IPS DF 6.9 (cell line): ENCODE measurements at places on chromosomes 5 and 9.

GRCh38 chr9:115553060-115553773 is 435.3 kb upstream of the TNC start:
- no peak for DNase-seq

DNA sequence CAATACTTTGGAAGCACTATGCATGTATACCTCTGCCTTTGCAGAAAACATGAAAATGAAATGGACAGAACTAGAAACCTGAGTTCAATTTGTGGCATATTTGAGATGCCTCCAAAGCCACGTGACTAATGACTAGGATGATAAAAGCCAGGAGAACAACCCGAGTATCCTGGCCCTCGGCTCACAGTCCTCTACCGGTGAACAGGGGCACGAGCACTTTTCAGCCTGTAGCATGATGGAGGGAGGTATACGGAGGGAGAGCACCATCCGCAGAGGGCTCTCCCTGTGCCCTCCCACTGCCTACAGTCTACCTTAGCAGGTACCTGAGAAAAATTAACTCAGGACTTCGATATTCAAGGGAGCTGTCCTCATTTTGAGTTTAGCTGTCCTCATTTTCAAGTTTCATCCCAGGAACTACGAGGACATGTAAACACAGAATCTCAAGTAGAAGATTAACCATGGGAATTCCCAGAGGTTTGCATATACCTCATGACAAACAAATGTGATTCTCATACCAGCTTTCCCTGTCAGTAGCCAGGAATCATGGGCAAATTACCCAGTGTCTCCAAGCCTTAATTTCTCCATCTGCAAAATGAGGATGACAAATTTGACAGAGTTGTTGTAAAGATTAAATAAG is 249.3 kb downstream of the DNAH5 start:
- DNase-seq: no peak

GRCh38 chr5:169356811-169357210 is 55.9 kb upstream of the SLIT3 start:
- no peak for DNase-seq

DNA sequence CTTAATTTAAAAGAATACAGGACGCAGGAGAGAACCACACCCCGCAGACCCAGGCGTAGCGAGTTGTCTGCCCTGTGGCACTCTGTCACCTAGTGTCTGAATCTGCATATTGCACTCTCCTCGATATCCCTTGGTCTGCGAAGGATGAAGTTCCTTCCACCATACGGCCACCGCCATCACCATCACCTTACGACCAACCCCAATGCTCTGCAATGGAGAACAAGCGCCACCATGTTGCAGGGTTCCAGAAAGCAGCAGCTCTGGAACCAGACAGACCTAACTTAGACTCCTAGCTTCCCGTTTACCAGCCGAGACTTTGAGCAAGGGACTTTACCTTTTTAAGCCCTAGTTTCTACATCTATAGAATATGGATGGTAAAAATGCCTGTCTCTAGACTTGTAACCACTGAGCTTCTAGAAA is 77.4 kb upstream of the DMRT1 start:
- DNase-seq: peak; percentile 83

GRCh38 chr5:179209359-179210150 is 135.7 kb downstream of the ADAMTS2 start:
- no peak for DNase-seq

DNA sequence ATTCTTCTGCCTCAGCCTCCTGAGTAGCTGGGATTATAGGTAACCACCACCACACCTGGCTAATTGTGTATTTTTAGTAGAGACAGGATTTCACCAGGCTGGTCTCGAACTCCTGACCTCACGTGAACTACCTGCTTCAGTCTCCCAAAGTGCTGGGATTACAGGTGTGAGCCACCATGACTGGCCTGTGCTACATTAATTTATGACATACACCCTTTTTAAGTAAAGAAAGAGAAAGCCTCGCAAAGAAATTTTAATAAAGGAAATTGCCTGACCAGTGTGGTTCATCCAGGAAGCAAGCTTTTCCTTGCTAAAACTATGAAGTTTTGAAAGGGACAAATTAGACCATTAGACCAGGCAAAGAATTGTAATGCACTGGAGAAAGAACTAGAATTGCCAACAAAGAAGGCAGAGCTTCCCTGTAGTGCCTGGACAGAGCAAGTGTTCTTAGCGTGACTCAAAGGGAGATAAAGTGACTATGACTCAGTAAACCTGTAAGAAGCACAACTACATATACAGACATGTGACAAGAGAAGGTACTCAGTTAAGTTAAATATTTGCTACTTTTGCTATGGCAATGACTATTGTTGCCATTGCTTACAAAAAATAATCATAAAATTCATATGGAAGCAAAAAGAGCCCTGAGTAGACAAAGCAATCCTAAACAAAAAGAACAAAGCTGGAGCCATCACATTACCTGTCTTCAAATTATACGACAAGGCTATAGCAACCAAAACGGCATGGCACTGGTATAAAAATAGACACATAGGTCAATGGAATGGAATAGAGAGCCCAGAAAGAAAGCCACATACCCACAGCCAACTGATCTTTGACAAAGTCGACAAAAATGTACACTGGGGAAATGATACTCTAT is 54.6 kb downstream of the FYB1 start:
- no peak for DNase-seq

GRCh38 chr5:149628221-149628620 is 46.9 kb downstream of the ARHGEF37 start:
- no peak for DNase-seq

GRCh38 chr5:175652741-175653663 is 4.9 kb upstream of the HRH2 start:
- DNase-seq: no peak

GRCh38 chr5:36928947-36929346 is 52.4 kb downstream of the NIPBL start:
- DNase-seq: no peak

GRCh38 chr5:88288528-88289197 is 20.0 kb upstream of the TMEM161B start:
- no peak for DNase-seq

GRCh38 chr5:135433681-135434426 is 13.3 kb downstream of the DCANP1 start:
- no peak for DNase-seq

GRCh38 chr5:56006094-56006493 is 11.3 kb upstream of the IL6ST start:
- no peak for DNase-seq

- no peak for DNase-seq
These were observed 95.5 kb downstream of the PDE8B start for GRCh38 chr5:77305956-77306355.

DNA sequence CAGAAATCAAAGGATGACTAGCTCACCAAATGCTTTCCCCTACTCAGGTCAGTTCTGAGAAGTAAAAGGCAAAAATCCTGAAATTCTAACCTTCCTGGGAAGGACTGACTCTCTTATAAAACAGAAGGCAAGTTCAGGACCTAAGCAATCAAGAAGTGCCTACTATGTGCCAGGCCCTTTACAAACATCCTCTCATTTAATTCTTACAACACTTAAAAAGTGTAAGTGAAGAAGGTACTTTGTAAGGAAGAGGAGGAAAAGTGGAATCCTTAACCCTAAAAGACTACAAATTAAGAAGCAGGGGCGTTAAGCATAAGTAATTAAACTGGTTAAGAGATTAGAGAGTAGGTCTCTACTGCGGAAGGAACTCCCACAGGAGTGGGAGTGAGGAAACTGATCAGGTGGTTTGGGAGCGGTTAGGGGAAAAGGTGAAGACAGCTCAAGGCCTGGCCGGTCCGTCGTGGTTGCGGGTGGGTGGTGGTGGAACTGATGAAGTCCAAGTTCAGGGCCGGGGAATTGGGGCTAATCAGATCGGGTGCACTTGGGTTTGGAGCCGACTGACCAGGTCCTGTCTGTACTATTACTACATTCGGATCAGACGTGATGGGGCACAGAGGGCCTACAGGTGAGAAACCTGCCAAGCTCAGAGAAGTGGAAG is 839 bp downstream of the MED27 start:
- DNase-seq: no peak

DNA sequence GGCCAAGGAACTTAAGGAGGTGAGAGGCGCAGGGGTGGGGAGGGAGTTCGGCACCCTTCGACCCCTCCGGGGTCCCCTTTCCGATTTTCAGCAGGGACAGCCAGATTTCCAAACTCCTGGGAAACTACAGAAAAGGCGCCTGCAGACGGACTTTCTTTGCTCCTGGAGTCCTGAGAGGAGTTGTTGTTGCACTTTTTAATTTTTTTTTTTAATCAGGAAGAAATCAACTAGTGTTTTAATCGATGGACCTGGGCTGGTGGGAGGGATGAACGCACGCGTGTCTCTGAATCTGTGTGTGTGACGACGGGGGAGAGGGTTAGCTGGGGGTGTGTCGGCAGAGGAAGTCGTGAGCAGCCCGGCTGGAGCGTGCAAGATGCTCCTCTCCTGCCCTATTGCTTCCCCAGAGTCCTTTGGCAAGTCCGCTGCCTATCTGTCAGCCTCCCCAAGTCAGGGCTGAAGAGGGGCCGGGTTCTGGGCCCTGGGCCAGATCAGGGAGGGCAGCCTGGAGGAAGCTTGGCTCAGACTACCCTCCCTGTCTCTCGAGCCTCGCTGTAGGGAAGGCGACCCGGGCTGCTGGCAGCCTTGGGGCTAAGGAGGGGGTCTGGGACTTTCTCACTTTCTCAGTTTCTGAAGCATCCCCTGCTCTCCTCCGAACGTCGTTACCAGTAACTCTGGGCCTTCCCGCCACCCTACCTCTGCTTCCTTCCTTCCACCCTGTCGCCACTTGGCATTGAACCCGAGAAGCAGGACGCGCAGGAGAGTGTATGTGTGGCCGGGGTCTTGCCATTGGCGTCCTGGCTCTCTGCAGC is 731 bp downstream of the PRR16 start:
- no peak for DNase-seq

- DNase-seq: no peak
These were observed 1.0 kb upstream of the TRIM7 start for GRCh38 chr5:181205761-181206649.

DNA sequence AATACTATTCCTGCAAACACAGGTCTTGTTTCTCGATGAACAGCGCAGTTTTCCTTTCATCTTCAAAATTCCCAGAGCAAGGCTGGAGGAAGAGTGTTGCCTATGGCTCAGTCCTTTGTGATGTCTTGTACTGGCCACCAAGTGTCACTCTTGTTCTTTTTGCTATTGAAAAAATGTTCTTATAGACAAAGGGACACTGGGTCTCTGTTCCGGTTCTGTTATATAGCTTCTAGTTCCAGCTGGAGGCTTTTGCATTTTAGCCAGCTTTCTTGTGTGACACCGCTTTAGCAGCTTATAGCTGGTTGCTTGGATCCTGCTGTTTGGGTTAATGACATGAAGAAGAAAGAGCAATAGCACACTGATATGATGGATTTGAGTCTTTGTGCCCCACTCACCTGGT is 343.7 kb upstream of the KCNN2 start:
- peak; percentile 7 for DNase-seq

GRCh38 chr9:108783731-108784495 is 71.9 kb downstream of the ACTL7B start:
- no peak for DNase-seq

GRCh38 chr5:32312197-32312594 is 543 bp downstream of the MTMR12 start:
- no peak for DNase-seq

GRCh38 chr5:142697356-142698255 is 11.7 kb upstream of the FGF1 start:
- no peak for DNase-seq

DNA sequence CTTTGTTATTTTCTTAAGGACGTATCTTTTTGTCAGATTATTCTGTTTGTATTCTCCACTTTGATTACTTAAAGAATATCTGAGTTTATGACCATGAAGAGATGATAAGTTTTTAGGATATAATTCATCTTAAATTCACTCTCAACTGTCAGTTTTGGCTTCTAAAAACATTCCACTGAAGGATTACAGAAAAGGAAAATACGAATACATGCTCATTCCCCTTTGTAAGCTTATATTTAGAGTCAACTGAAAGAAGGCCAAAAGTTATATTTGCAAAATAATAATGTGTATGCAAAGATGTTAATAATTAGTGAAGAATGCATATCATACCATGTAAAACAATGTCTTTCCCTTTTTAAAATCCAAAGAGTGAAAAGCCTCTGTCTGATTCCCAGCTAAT is 52.5 kb downstream of the ZNF474 start:
- no peak for DNase-seq

- DNase-seq: peak; percentile 11
These were observed 52.7 kb downstream of the PLK2 start for GRCh38 chr5:58407042-58407719.

DNA sequence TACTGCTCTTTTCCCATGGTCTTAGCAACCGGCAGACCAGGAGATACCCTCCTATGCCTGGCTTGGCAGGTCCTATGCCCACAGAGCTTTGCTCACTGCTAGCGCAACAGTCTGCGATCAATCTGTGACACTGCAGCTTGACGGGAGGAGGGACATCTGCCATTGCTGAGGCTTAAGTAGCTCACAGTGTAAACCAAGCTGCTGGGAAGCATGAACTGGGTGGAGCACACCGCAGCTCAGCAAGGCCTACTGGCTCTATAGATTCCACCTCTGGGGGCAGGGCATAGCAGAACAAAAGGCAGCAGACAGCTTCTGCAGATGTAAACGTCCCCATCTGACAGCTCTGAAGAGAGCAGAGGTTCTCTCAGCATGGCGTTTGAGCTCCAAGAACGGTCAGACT is 40.4 kb downstream of the MCTP1 start:
- no peak for DNase-seq

- no peak for DNase-seq
These were observed 333.6 kb upstream of the DAB2 start for GRCh38 chr5:39758426-39758825.

DNA sequence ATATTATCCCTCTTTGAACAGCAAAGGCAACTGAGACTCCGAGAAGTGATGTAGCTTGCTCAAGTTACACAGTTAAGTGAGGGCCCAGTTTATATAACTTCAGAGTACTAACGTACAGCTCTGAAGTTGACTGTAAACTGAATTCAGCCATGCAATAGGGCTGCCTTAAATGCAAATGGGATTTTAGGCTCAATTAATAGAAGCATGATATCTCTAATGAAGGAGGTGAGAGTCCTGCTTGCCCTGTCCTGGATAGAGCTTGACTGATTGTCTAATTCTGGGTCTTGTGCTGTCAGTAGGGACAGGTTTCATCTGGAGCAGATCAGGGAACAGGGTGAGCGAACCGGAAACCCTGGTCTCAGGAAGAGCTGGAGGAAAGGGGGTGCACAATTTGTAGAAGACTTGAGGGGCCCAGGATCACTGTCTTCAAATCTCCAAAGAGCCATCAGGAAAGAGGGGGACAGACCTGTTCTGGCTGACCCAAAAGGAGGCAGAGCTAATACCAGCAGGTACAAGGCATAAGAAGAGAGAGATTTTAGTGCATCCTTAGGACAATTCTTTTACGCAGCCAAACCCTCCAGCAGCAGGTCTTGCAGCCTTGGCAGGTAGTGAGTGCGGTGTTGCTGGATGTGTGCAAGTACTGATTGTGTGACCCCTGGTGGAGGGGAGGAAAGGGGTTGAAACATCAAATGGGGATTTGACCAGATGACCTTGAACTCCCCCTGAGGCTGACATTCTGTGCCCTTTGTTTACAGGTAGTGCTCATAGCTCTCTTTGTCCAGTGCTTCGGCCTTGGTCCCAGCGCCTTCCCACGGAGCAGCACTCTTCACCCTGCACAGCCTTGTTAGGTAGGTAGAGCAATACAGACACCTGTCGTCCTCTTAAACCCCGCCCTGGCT is 13.0 kb downstream of the GSN start:
- DNase-seq: no peak

- no peak for DNase-seq
These were observed 23.2 kb downstream of the TTF1 start for GRCh38 chr9:132383462-132383883.
